Adipocyte (in vitro differentiated cells): ENCODE measurements at places on chromosomes 11 and 22.

DNA sequence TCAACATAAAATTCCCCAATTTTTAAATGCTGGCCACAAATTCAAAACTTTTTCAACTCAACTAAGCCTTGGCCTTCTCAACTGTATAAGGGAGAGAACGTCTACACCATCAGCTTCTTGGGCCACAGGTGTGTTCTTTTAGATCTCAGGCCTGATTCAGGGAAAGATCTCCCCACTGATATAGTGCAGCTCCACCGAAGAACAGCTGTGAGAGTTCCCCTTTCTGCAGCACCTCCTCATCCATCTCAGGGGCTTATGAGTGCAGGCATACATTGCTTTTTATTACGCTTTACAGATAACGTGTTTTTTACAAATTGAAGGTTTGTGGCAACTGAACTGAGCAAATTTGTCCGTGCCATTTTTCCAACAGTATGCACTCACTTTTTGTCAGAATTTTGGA lies 8.0 kb upstream of the CD82 start:
- no peak for DNase-seq

DNA sequence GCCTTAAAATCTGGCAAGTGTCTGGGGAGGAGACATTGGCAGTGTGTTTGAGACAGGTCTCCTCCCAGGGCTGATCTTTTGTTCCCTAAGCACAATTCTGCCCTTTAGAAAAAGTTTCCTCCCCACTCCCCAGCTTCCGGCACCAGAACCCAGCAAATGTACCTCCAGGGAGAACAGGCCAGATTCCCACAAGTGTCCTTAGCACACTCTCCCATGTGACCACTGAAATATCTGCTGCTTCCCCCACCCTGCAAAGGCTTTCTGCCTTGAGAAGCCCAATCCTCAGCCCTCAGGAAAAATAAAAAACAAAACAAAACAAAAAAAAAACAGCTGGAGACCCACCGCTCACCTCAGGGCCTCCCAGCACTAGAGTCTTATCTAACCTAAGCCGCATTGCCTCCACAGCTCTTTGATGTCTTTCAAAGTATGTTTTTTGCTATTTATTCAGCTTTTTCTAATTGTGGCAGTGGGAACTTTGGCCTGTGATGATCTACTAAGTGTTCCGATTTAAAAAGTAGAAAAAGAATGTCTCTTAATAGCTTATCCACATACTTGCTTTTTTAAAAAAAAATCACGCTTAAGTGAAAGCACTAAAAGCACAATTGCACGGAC lies 29.0 kb upstream of the FBLN1 start:
- peak; percentile 42 for DNase-seq

DNA sequence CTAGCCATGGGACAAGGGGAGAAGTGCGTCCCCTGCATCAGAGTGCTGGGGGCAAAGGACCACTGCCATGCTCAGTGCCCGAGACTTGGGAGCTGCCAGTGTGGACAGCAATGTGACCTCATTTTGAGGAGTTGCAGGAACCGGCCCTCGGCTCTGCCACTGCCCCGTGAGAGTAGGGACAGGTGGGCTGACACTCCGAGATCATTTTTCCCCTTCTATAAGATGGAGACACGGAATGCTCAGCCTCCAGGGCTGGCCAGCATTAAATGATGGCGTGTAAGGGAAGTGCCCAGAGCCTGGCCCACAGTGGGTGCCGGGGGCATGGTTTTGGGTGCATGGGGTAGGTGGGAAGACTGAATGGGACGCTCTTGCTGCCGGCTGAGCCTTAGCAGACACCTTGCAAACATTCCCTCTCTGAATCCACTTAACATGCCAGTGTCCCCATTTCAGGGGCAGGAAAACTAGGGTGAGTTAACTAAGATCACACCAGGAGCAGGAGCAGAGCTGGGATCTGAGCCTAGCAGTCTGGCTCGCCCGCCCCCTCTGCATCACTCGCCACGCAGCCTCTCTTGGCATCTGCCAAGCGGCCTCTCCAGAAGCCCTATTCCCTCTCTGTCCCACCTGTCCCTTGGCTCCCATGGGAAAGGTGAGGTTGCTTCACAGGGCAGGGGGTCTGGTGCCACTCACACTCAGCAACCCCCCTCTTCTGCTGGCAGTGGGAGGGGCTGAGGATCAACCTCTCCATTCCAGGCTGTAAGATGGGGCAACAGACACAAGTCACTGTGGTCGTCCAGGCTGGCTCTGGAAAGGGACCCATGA lies 13.6 kb downstream of the NPTXR start:
- DNase-seq, result no peak

GRCh38 chr22:49026494-49027367 lies 800.9 kb downstream of the BRD1 start:
- no peak for DNase-seq

- no peak for DNase-seq
Observed at GRCh38 chr22:29892315-29893156, 9.6 kb downstream of the MTMR3 start.

DNA sequence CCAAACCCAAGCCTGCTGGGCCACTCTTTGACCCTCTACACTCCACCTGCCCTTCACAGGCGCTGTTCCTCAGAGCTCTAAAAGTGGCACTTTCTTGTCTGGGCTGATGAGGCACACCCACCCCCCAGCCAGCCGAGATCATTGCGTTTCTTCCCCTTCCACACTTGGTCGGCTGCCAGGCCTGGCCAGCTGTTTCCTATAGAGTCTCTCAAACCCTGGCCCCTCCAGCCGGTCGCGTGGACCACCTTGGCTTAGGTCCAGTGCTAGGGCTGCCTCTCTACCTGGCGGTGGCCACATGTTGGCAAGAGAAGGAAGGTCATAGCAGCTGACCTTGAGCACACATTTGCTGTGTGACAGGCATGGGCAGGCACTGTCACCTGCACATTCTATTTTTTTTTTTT lies 60.6 kb downstream of the PPP6R2 start:
- DNase-seq, result no peak

DNA sequence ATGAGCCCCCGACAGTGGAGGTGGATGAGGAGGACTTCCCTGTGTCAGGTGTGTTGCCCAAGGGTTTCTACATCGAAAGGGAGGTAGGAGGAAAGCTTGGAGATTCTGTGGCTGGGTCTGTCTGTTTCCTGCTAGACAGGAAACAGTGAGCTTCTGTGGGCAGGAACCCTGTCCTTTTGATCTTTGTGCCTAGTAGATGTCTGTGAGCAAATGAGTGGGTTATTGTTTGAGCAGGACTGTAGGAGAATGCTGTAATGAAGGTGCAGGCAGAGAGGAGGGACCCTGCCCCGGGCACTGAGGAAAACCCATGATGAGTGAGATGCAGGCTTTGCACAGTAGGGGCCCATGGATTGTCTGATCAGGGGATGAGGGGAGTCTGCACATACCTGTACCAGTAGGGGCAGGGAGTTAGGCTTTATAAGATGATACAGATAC lies 14.0 kb downstream of the USP35 start:
- DNase-seq, result no peak

DNA sequence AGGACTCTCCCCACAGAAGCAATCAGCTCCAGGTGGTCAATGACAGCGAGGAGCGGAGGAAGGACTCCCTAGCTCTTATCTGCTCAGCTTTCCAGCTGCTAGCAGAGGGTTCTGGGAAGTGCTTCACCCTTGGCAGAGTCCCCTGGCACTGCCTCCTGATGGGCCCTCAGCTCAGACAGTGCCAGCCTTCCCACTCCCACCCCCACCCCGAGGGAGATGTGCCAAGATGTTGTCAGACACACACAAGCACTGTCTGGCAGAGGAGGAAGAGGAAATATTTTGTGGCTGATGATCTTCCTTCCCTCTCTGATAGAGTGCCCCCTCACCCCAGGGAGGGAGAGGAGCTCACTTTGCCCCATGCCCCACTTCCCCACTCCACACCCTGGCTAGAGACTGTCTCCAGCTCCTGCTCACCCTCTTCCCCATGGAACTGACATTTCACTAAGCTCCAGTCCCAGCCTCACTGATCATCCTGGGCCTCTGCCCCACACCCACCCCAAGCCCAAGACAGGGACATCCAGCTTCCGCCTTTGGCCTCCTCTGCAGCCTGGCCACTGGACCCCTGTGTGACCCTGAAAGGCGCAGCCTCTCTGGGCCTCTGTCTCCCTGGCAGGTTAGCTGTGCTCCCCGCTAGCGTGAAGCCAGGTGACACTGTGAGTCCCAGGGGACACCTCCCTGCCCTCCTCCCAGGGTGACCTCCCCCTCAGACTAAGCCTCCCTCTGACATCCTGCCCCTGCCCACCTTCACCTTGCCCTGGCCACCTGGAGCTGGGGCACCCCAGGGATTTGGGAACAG lies 44.5 kb downstream of the SLCO2B1 start:
- no peak for DNase-seq

GRCh38 chr22:42222140-42222539 lies 48.3 kb downstream of the TCF20 start:
- DNase-seq, result no peak

DNA sequence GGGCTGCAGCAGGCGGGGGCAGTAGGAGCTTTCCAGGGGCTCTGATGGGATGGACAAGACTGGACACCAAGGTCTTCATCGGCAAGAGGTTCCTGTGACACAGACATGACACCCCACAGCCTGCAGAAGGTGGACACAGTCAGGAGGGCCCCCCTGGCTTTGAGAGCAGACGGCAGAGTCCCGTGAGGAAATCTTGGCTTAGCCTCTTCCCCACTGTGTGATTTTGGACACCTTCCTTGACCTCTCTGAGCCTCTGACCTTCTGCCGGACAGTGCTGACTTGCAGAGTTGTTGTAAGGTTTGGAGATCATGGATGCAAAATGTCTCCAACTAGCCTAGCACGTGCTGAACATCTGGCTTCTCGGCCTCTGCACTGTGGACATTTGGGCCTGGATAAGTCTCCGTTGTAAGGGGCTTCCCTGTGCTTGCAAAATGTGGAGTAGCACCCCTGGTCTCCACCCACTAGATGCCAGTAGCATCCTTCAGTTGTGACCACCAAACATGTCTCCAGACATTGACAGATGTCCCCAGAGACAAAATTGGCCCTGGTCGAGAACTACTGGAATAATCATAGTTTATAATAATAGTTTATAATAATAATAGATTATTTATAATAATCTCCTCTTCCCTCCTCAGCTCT lies 54.6 kb downstream of the MCM5 start:
- DNase-seq, result no peak

- DNase-seq, result no peak
Observed at GRCh38 chr11:48025293-48025983, 45.1 kb downstream of the PTPRJ start.

- no peak for DNase-seq
Observed at GRCh38 chr11:116373104-116373944, 399.5 kb downstream of the BUD13 start.

DNA sequence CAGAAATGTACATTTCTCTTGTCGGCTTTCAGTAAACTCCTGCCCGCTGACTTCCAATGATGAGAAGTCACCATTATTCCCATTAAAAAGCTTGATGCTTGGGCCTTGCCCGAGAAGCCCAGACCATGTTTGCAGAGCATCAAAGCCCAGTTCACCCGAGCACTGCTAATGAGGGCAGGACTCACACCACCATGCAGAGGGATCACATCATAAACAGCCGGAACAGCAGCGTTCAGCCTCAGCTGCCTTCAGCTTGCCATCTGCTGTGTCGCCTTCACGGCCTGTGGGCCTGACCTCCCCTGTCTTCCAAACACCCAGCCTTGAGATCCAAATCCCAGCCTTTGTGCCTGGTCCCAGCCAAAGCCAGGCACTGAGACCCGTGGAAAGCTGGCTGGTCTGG lies 105.4 kb upstream of the CSNK2A3 start:
- no peak for DNase-seq

- no peak for DNase-seq
Observed at GRCh38 chr22:25167834-25168601, 31.6 kb upstream of the CRYBB3 start.

GRCh38 chr22:29044657-29045176 lies 16.9 kb downstream of the C22orf31 start:
- DNase-seq, result peak; percentile 78

DNA sequence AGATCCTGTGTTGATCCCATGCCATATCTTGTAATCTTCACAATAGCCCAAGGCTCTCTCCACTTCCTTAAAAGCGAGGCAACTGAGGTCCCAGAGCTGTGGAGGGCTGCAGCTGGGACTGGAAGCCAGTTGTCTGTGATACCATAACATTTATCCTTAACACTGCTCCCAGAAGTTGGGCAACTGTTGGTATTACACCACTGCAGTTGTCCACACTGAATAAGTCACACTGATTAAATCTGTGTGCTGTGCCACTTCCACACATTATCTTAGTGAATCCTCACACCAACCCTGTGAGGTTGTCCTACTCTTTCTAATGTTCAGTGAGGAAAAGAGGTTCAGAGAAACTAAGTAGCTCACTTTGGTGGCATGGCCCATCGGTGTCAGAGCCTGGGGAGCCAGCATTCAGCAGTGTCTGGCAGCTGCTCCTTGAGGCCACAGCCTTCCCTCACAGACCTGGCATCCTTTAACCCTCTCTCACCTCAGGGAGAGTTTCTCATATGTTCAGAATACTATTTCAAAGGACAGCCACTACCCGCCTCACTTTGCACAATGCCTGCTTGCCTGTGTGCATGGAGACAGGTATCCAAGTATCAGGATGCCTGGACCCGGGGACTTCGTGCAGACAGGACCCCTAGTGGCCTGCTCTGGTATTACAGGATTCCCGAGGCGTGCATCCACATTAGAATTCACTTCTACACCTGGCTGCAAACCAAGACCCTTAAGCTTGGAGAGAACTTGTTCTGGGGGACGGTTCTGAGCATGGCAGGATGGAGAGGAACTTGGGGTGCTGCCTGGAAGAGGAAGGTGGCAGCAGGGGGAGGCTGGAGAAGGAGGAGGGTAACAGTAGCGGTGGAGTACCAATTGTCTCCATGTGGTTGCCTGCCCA lies 221.9 kb upstream of the TBCEL start:
- peak; percentile 78 for DNase-seq

GRCh38 chr11:74641289-74641688 lies 48.9 kb downstream of the POLD3 start:
- DNase-seq, result no peak

DNA sequence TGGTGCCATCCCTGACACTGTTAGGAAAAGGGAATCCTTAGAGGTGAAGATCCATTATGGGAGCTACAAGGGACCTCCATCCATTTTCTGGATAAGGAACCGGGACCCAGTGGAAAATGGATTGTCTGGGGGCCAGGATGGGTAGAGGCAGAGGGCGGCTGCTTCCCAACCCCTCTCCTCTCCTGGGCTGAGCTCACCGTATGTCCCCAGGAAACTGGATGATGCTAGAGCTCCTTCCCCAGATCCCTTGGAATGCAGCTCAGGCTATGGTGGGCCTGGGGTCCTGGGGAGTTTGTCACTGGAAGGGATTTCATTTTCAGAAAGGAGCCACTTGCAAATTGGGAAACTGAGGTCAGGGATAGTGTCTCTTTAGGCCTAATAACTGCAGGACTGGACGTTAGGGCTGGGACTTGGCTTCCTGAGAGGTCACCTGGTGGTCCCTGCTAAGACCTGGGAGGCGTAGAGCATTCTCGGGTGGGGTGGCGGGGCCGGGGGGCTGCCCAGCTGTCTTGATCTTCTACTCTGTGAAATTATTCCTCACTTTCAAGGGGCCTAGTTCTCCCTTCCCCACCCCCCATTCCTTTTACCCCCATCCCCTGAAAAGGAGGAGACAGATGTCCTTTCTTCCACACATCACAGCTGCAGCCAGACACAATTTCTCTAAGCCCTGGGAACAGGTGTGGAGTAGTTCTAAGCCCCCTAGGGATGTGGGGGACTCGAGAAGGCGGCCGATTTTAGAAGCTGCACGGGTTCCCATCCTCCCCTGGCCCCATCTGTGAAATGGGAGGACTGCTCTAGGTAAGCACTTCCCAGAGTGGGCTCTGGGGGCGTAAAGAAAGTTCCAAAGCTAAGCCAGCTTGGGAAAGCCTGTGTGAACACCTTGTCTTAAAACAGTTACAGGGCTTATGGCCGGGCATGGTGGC lies 99.8 kb downstream of the PKNOX2 start:
- DNase-seq, result no peak
